GM12892 (cell line): ENCODE measurements at places on chromosomes 12 and 14.

DNA sequence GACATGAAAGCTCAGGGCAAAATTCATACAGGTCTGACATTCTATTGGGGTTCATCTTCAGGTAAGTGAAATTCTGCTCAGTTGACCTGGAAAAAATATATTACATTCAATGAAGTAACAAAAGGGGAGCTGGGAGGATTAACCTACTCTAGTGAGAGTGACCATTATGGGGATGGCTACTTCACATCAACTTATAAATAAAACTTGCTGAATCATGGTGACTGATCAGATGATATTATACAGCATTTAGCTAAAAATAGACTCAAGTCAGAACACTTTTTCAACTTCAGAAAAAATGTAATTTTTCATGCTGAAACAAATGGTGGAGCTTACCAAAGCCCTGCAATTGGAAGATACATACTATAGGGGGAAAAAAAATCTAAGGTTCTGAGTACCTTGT, 800.2 kb downstream of the FSCB start:
- no peak for DNase-seq

- no peak for DNase-seq
Measured at GRCh38 chr12:39764944-39765560, 145.4 kb upstream of the ABCD2 start.

- no peak for DNase-seq
Measured at GRCh38 chr12:66910366-66910974, 231.6 kb upstream of the GRIP1 start.

DNA sequence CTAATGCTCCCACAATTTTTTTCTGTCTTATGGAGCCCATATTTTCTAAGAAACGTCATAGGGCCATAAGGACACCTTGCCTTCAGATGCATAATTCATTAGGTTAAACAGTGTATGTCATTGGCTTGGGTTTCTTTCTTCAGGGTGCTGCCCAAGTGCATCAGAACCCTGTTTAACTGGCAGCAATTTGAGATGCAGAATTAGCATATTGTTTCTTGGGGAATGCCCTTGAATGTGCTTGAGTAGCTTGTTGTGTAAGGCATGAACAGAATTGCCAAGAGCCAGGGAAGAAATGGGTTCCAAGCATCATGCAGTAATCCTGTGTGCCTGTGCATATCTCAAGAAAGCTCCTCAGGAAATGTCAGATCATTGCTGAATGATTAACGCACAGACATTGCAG, 277.2 kb downstream of the SYT1 start:
- DNase-seq = no peak

DNA sequence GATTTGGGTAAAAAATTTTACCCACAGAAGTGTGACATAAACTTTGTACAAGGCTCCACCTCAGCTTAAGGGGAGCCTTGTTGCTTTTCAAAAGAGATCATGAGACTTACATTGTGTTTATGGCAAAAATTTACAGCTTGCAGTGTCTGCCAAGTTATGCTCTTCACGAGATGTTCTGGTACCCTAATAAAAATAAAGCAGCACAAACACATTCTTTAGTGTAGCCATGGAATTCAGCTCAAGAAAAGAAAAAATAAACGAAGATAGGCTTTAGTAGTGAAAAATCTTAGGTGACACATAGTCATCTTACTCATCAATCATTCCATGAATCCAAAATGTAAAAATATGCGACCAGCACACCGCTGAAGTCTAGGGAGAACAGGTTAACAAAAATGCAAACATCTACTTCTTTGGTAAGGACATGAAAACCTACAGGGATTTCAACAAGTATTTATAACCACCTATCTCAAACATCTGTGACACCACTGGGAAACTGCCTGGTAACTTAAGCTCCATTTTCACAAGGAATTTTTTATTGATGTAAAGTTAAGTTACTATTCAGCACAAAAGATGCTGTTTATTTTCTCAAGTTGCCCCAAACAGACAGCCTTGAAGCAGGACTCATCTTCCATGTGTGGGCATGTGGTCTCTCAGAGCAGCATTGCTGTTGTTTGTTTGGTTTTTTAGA, 32.9 kb downstream of the DMAC2L start:
- no peak for DNase-seq

DNA sequence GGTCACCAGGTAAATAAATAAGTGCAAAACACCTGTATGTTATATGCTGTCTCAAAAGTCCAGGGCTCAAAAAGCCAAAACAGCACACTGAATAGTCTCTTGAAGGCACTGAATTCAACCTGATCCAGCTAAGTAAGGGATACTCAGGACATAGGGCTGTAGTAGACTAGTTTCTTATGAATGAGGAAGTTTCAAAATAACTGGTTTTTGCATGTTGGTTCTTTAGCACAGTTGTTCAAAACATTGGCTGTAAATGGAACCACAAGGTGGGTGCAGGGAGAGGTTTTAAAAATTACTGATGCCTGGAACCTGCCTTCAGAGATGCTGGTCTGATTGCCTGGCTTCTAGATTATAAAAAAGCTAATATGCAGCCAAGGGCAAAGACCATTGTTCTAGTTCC, 34.1 kb downstream of the NDUFA12 start:
- no peak for DNase-seq

DNA sequence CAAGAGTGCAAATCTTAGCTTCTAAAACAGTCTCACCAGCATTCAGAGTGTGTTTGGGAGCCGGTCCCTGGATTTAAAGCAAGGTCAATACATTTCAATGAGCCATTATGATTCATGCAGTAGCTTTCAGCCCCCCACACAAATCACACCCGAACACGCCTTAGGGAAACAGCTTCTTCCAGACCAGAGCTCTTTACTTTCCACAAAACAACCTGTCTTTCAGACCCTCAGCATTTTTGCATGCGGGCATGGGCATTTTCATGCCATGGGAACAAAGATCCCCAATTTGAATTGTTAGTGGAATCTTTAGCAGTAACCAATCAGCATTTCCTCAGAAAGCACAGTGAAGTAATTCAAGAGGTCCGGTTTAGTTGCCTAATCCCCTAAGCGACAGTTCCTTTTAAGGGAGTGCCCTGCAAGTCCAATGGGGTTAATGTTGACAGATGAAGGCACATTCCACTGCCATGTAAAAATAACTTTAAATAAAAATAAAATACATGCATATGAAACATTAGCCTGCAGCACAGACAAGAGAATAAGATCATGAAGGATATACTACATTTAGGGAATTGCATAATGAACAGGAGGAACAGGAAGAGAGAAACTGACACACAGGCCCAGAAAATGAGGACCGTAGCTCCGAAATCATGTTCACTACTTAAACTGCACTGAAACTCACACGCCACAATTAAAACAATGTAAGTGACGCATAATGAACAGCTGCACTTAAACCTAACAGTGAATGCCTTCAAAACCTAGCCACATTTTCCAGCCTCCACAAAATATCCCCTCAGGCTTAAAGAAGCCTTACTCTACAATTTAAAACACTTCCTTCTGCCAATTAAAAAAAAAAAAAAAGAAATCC, 4.0 kb downstream of the VPS37B start:
- DNase-seq = no peak

- no peak for DNase-seq
Measured at GRCh38 chr12:79763766-79764452, 73.1 kb upstream of the PAWR start.

GRCh38 chr12:46574847-46575246, 202.3 kb upstream of the SLC38A2 start:
- no peak for DNase-seq

DNA sequence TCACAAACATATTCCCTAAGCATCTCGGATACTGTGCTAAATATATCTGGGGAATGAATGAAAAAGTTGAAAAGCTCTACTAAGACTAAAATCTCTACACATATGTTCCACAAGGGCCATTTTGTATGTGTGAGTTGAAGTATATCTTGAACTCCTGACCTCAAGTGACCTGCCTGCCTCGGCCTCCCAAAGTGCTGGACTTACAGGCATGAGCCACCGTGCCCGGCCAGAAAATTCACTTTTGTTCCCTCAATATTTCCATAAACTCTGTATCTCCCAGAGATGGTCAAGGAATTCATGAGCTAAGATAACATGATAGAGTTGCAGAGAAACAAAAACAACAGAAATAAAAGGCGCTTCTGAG, 1.5 kb upstream of the TUBA1C start:
- DNase-seq = no peak
